ENCODE measurements at places on chromosomes 6 and 20.

DNA sequence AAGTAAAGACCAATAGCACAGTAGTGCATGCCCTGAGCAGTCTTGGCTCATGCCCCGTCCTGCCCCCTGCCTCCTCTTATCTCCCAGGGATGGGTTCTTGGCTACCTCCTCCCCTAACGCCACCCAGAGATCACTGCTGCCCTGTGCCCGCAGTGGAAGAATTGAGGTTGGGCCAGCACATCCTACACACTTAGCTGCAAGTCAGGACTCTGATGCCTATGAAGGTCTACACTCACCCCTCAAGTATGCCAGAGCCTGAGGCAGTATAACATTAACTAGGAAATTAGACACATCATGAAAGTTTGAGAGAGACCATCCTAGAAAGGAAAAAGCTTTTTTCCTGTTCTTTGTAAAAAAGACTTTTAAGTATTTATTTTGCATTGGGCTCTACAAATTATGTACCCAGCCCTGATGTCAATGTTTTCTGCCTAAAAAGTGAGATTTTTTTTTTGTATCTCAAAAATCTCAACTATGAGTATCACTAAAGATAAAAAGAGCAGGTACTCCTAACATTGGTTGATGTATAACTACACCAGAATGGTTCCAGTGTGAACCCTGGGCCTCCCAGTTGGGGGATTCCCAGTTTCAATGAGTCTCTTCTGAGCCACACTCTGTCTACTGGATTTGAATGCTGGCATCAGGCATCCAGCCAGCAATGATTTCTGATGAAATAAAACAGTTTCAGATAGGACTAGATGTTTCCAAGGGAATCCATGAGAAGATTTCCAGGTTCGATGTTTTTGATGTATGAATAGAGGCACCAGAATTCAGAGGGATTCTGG, 115.4 kb downstream of the ISM1 start:
- no peak for DNase-seq

- DNase-seq: no peak
These were observed 280.2 kb upstream of the FOXQ1 start for GRCh38 chr6:1031720-1032119.

GRCh38 chr6:30915591-30915946, 1.5 kb downstream of the VARS2 start:
- no peak for DNase-seq

DNA sequence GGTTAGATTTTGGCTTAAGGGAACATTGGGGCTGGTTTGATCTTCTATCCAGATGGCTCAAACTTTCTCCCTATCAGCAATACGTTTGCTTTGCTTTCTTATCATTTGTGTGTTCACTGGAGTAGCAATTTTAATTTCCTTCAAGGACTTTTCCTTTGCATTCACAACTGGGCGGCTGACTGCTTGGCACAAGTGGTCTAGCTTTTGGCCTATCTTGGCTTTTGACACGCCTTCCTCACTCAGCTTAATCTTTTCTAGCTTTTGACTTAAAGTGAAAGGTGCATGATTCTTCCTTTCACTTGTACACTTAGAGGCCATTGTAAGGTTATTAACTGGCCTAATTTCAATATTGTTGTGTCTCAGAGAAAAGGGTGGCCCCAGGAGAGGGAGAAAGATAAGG, 254.9 kb downstream of the PLCB1 start:
- no peak for DNase-seq

DNA sequence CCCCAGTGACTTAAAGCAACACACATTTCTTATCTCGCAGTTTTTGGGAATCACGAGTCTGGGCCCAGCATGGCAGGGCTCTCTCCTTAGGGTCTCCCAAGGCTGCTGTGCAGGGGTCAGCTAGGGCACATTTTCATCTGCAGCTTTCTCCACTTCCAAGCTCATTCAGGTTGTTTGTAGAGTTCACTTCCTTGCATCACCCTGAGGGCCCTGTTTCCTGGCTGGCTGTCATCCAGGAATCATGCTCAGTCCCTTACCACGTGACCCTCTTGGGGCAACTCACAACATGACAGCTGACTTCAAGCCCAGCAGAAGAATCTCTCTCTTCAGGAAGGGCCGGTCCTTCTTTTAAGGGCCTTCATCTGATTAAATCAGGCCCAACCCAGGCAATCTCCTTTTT, 21.3 kb downstream of the SNAP25 start:
- DNase-seq: no peak

DNA sequence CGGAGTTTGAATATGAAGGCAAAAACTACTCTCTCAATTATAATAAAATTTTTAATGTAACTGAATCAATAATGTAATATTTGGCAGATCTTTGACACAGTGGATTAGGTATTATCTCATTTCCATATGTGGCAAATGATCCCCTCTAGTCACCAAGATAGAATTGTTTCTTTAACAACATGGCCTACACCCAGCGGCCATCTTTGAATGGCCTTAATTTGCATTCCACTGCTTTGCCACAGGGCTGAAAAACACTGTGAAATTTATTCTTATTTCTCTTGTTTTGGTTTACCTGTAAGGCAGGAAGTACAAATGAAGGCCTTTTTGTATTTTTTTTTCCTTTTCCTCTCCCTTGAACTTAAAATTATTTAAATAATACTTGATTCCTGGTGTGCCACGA, 162.6 kb upstream of the SCGN start:
- no peak for DNase-seq

DNA sequence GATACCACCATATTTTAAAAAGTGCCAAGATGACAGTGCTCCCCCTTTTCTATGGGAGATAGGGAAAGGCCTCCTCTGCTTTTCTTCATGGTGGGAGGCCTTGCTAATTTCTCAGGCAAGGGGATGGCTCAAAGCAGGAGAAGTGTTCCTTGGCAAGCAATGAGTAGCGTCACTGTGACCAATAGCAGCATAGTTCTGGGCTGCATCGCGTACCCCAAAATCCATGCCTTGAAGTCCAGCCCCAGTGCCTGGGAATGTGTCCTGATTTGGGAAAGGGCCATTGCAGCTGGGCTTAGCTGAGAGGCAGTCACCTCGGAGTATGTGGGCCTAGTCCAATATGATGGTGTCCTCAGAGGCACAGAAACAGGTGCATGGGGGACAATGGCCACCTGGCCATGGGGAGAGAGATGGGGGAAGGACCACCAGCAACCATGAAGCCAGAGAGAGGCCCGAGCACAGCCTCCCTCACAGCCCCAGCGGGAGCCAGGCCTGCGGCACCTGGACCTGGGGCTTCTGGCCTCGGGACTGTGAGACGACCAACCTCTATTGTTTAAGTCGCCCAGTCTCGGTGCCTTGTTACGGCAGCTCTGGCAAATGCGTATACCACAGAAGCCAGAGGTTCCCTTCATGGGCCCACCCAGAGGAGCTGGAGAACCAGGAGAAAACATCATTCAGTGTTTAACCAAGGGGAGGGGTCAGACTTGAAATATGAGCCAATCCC, 153.1 kb upstream of the RPS6KA2 start:
- no peak for DNase-seq

- DNase-seq: no peak
These were observed 4.2 kb downstream of the IL17A start for GRCh38 chr6:52190409-52190808.

DNA sequence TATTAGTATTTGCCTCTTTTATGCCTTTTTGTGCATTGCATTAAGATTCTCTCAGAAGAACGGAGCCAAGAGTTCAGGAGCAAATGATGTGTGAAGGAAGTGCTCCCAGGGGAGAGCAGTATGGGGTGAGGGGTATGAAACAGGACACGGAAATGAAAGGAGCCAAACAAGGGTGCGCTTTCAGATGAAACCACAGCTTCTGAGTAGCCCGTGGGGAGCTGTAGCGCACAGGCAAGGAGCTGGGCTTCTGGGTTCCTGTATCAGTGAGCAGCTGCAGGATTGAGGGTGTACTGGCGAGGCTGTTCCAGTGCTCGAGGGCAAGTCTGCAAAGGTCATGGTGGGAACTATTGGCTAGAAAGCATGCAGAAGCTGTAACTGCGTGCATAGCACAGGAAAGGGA, 25.4 kb downstream of the ANKEF1 start:
- no peak for DNase-seq

DNA sequence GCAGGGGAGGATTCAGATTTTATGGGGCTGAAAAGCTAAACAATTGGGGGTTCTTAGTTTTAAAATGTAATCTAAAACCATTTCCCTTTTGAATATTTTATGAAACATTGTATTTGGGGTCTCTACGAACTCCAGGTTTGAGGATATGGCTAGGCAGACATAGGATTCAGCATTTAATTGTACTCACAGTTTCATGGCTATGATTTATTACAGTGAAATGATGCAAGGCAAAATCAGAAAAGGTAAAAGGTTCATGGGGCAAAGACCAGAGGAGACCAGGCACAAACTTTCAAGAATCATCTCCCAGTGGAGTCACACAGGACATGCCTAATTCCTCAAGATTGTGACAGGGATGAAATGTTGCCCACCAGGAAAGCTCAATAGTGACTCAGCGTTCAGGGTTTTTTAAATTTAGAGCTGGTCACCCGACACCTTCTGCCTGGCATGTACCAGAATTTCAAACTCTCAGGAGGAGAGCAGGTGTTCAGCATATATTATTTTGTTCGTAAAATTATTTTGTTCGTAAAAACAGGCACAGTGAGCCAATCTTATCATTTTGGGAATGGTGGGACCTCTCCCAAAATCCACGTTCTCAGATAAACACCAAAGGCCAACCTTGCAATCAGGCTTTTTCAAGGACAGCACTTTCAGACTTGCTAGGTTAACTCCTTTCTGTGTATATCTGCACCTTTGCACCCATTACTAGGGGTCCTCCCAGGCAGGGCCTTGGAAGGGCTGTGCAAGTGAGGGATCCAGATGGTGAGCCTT, 270.3 kb downstream of the NKAIN2 start:
- no peak for DNase-seq

GRCh38 chr6:40172272-40172671, 238.0 kb upstream of the MOCS1 start:
- DNase-seq: no peak

GRCh38 chr20:23085436-23086055, 578 bp downstream of the CD93 start:
- DNase-seq: no peak

GRCh38 chr20:35598476-35598875, 17.2 kb upstream of the SPAG4 start:
- DNase-seq: no peak

DNA sequence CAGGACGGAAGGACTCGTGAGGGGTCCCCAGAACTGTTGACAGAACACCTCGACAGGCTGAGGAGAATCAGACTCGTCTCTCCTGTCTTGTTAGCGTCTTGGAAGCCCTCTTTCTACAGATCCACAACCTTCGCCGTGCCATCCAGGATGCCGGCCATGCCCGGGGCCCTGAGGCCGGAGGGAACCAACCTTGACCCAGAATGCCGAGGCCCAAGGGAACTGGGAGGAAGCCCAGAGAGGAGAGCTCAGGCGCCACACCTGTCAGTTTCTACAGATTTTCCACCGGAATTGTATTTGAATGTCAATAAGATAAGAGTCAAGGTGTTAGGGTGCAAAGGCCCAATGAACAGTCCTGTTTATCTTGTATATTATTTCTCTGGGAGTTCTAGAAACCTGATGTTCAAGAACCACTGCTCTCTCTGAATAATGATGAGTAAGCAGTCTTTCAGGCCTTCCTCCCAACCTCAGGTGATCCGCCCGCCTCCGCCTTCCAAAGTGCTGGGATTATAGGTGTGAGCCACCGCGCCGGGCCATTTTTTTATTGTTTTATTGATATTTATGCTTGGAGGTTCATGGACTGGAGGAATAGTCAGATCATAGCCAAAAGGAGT, 799 bp upstream of the ME1 start:
- no peak for DNase-seq

GRCh38 chr6:175680-176079, 116.6 kb upstream of the DUSP22 start:
- no peak for DNase-seq

- DNase-seq: no peak
These were observed 175.9 kb downstream of the ARID1B start for GRCh38 chr6:156953127-156953478.

GRCh38 chr6:166815629-166816028, 140.7 kb downstream of the RNASET2 start:
- no peak for DNase-seq

GRCh38 chr20:1815502-1816085, 79.6 kb upstream of the SIRPA start:
- DNase-seq: no peak

DNA sequence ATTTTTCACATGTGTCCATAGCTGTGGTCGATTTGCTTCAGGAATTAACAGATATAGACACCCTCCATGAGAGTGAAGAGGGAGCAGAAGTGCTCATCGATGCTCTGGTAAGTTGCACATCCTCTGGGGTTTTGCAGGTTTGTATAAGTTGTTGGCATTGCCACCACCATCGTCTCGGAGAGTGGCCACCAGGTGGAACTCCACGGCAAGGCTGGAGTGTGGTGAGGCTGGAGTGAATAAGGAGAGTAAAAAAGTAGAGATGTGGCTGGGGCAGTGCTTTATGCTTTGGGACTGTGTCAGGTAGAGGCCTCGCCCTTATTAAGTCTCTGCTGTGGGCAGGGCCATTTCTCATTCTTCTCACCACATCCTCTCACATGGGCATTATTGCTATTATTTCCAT, 63.7 kb downstream of the CTNNBL1 start:
- no peak for DNase-seq

- no peak for DNase-seq
These were observed 201.4 kb upstream of the SOX4 start for GRCh38 chr6:21392177-21392576.

- no peak for DNase-seq
These were observed 81.8 kb downstream of the SGK1 start for GRCh38 chr6:134235937-134236751.

Data from CMK (cell line).